Fibroblast of lung (primary cell): ENCODE measurements at places on chromosomes 16 and 17. TPM values are rescaled to one million over a fixed set of nuclear protein-coding genes. Genes with fewer than 3 reads are reported as not detected.

CDH3 gene
- 0.26 TPM in 1 of 2 replicates, not detected in the other for total RNA-seq

MYH11 gene
- 14.5 and 28.8 TPM in 2 replicates for total RNA-seq

EMC6 gene
- total RNA-seq = 15.4 TPM in 2 replicates

SLX1A gene
- total RNA-seq = 18.2 and 19.2 TPM in 2 replicates

TBC1D3D gene
- total RNA-seq = 0.77 TPM in 1 of 2 replicates, not detected in the other

HOXB1 gene
- total RNA-seq = not detected in 2 replicates

PHKB gene
- 61.1 and 103 TPM in 2 replicates for total RNA-seq

NOTUM gene
- 0.50 and 0.51 TPM in 2 replicates for total RNA-seq

CMTM1 gene
- 1.5 and 2.3 TPM in 2 replicates for total RNA-seq

ARL6IP1 gene
- 116 and 224 TPM in 2 replicates for total RNA-seq

GSG1L2 gene
- total RNA-seq = not detected in 2 replicates
